Activated CD4-positive, alpha-beta memory T cell treated with anti-CD3 and anti-CD28 coated beads for 36 hours (primary cell): ENCODE measurements at places on chromosomes 7 and 10. TPM values are rescaled to one million over a fixed set of nuclear protein-coding genes. Genes with fewer than 3 reads are reported as not detected.

GRCh38 chr10:12214093-12214492 is 18.1 kb downstream of the CDC123 start:
- H3K4me1 ChIP-seq, result peaks cover 16% of the 10 kb centered on the region
- no peak overlapping the region for H3K4me3 ChIP-seq
- H3K27ac ChIP-seq, result peak overlapping the region; percentile 79
- no peak for DNase-seq
- H3K36me3 ChIP-seq, result peaks cover 45% of the 10 kb centered on the region

Gene LIPM
- total RNA-seq, result not detected

DNA sequence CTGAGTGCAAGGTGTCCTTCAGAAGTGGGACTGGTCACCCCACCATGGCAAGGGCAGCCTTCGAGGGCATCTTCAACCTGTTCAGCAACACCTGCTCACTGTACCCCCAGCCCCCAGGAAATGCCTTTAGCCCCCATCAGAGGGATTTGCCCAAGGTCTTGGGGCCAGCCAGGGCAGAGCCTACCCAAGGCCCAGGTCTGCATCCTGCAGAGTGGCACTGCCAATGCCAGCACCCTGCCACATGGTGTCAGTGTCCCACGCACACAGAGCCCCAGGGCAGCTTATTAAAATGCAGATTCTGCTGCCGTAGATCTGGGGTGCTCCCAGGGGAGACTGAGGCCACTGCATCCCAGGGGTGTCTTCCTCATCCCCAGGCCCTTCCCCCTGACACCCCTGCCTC is 106.2 kb upstream of the KCTD7 start:
- H3K36me3 ChIP-seq, result no peaks in the 10 kb centered on the region
- DNase-seq, result peak; percentile 32
- H3K4me3 ChIP-seq, result no peak overlapping the region
- H3K27me3 ChIP-seq, result no peaks in the 10 kb centered on the region

- no peaks in the 10 kb centered on the region for H3K36me3 ChIP-seq
- H3K27me3 ChIP-seq, result no peaks in the 10 kb centered on the region
- no peak overlapping the region for H3K27ac ChIP-seq
These were observed 64.7 kb downstream of the PIK3AP1 start for GRCh38 chr10:96655461-96656197.

DNA sequence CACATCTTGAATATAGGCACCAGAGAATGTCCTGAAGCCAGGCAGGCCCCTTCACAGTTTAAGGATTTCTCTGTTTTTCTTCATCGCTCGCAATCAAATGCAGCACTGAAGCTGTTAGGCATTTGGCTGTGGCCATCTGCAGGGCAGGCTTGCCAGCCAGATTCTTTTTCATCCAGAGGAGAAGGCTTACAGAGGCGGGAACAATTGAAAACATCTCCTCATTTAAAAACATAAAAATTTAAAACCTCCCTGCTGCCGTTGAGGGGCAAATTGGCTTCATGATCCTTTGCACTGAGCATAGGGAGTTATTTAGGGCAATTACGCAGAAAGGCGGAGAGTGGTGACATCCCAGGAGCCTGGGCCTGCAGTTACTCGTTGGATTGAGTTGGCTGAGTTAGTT is 500.0 kb downstream of the TYW1 start:
- DNase-seq, result no peak
- H3K4me1 ChIP-seq, result no peaks in the 10 kb centered on the region
- no peak overlapping the region for H3K4me3 ChIP-seq
- H3K36me3 ChIP-seq, result no peaks in the 10 kb centered on the region
- no peak overlapping the region for H3K27ac ChIP-seq

Gene SAMD9L
- 19.1 TPM for total RNA-seq

Gene GPR141
- total RNA-seq, result not detected

Gene SYNPO2L
- total RNA-seq, result not detected

Gene PNLIPRP3
- total RNA-seq, result not detected

DNA sequence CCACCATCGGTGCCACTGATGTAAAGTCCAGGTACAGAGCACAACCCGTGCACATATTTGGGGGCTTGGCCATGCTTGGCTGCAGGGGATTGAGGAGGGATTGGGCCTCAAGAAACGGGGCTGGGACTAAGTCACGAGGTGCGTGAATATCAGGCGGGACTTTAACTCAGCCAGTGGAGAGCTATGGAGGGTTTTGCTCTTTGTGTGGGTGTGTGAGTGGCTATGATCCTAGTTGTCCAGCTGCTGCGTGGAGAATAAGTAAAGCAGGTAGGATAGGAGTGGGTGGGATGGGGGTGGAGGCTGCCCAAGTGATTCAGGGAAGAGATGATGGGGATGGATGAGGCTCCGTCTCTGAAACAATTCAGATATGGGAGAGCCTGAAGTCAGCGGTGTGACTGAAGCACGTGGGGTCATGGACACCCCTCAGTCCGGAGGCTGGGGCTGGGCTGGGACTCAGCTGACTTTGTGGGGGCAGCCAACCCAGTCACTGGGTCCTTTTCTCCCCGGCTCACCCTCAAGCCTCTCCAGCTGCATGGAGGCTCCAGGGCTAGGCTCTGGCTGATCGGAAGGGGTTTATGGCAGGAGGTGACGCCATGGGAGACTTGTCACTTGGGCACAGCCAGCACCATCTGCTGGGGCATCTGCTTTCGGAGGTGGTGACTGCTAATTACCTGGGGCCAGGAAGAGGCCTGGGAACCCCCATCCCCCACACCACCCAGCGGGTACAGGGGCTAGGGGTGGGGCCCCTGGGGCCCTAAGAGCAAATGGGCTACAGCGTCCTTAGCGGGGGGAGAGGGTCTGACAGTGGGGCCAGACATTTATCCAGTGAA is 1.7 kb upstream of the LFNG start:
- DNase-seq, result no peak
- peaks cover 5% of the 10 kb centered on the region for H3K36me3 ChIP-seq
- H3K4me1 ChIP-seq, result peaks cover 26% of the 10 kb centered on the region
- peak overlapping the region; percentile 56 for H3K4me3 ChIP-seq
- no peaks in the 10 kb centered on the region for H3K27me3 ChIP-seq

GRCh38 chr7:79361214-79361613 is 92.3 kb downstream of the MAGI2 start:
- no peaks in the 10 kb centered on the region for H3K36me3 ChIP-seq
- H3K27me3 ChIP-seq, result no peaks in the 10 kb centered on the region
- H3K27ac ChIP-seq, result no peak overlapping the region
- no peak for DNase-seq

Gene GHRHR
- total RNA-seq, result not detected

DNA sequence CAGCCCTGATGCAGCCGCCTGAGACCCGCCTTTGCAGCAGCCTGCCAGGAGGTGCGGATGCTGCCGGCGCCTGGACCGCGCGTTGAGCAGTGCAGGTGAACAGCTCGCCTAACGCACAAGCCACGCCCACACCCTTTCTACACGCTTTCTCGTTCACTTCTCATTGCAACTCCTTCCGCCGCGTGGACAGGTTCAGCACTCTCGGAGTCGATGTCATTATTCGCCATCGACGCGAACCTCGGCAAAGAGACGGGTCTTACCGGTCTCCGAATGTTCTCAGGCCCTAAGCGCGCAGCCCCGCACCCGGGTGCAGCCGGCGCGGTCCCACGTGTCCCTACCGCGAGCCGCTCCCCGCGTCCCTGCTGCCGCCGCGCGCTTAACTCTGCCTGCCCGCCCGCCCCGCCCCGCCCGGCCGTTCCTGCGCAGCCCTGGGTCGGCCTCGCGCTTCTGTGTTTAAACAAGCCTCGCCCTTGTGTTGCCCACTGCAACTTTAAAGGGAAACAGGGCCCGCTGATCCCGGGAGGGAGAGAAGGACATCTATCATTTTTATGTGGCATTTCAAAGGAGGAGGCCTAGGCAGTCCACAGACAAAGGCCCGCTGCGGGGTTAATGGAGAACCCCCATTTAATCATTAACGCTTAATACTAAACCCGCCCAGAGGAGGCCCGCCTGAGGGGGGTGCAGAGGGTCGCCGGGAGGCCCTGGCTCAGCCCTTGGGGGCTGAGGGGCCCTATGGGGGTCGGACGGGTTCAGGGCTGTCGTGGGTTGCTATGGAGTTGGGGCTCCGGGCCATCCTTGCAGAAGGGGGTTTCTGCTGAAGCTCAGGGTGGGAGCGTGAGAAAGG is 128.5 kb downstream of the WDR11 start:
- H3K4me3 ChIP-seq, result peak overlapping the region; percentile 43
- H3K4me1 ChIP-seq, result peaks cover 4% of the 10 kb centered on the region
- peaks cover 48% of the 10 kb centered on the region for H3K27me3 ChIP-seq
- DNase-seq, result peak; percentile 36
- H3K27ac ChIP-seq, result no peak overlapping the region
- no peaks in the 10 kb centered on the region for H3K36me3 ChIP-seq

GRCh38 chr7:154968336-154969001 is 34.5 kb downstream of the PAXIP1 start:
- H3K36me3 ChIP-seq, result peaks cover 31% of the 10 kb centered on the region
- no peak overlapping the region for H3K4me3 ChIP-seq
- no peaks in the 10 kb centered on the region for H3K27me3 ChIP-seq

Gene CCDC3
- total RNA-seq, result 0.34 TPM

Gene BHLHA15
- total RNA-seq, result not detected

DNA sequence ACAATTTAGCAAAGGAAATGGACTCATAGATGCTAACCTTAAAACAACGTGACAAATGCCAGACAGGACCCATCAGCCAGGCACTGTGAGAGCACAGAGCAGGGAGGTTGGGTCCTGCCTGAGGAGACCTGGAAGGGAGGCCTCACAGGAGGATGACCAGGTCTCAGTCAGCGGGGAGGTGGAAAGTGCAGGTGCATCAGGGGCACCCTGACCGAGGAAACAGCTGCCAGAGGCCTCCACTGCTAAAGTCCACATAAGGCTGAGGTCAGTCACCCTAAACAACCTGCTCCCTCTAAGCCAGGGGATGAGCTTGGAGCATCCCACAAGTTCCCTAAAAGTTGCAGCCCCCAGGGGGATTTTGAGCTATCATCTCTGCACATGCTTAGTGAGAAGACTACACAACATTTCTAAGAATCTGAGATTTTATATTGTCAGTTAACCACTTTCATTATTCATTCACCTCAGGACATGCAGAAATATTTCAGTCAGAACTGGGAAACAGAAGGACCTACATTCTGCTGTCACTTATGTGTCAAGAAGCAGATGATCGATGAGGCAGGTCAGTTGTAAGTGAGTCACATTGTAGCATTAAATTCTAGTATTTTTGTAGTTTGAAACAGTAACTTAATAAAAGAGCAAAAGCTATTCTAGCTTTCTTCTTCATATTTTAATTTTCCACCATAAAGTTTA is 157.6 kb upstream of the LANCL2 start:
- H3K27me3 ChIP-seq, result peaks cover 3% of the 10 kb centered on the region
- H3K4me3 ChIP-seq, result no peak overlapping the region
- H3K36me3 ChIP-seq, result no peaks in the 10 kb centered on the region
- H3K4me1 ChIP-seq, result no peaks in the 10 kb centered on the region

DNA sequence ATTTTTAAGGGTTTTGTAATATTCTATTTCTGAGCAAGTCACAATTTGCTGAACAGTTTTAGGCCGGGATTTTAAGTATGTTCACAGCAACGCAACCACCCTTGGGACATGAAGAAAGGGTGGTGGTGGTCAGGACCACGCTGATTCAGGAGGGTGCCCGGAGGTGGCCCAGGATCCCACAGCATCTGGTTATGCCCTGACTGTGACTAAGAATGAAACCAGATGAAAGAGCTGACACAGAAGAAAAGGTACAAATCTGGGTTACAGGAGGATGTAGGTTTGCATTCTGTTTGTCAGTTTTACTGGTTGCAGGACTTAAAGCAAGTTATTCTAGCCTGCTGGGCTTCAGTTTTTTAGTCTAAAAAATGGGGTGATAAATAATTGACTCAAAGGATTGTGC is 279.7 kb downstream of the CCSER2 start:
- no peak overlapping the region for H3K4me3 ChIP-seq
- H3K27me3 ChIP-seq, result peaks cover 23% of the 10 kb centered on the region
- peak; percentile 20 for DNase-seq
- H3K27ac ChIP-seq, result no peak overlapping the region

DNA sequence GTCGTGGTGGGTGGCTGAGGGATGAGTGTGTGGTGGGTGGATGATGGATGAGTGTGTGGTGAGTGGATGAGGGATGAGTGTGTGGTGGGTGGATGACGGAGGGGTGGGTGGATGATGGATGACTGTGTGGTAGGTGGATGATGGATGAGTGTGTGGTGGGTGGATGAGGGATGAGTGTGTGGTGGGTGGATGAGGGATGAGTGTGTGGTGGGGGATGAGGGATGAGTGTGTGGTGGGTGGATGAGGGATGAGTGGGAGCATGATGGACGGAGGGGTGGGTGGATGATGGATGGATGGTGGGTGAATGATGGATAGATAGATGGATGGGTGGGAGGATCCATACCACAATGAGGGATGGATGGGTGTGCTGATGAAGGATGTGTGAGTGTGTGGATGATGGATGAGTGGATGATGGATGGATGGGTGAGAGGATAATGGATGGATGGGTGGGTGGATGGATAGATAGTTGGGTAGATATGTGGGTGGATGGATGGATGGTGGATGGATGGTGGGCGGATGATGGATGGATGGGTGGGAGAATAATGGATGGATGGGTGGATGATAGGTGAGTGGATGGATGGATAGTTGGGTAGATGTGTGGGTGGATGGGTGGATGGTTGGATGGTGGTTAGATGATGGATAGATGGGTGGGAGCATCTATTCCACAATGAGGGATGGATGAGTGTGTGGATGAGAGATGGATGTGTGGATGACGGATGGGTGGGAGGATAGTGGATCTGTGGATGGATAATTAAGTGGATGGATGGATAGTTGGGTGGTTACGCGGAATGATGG is 266.8 kb downstream of the CELF2 start:
- peak; percentile 37 for DNase-seq
- no peak overlapping the region for H3K27ac ChIP-seq
- peaks cover 25% of the 10 kb centered on the region for H3K4me1 ChIP-seq
- H3K4me3 ChIP-seq, result no peak overlapping the region

GRCh38 chr7:140041659-140042385 is 20.9 kb downstream of the PARP12 start:
- no peak for DNase-seq
- H3K36me3 ChIP-seq, result peaks cover 23% of the 10 kb centered on the region
- H3K4me3 ChIP-seq, result no peak overlapping the region
- no peaks in the 10 kb centered on the region for H3K27me3 ChIP-seq
- no peak overlapping the region for H3K27ac ChIP-seq

GRCh38 chr7:98399890-98400541 is 874 bp downstream of the BAIAP2L1 start:
- no peaks in the 10 kb centered on the region for H3K36me3 ChIP-seq
- no peak for DNase-seq
- no peak overlapping the region for H3K27ac ChIP-seq
- peaks cover 13% of the 10 kb centered on the region for H3K27me3 ChIP-seq
- H3K4me1 ChIP-seq, result peaks cover 3% of the 10 kb centered on the region

Gene PLPP4
- total RNA-seq, result not detected
